ENCODE measurements at places on chromosomes 11 and 22.
A peak's percentile ranks its signal among the peaks of the same experiment; 100 is the strongest.

DNA sequence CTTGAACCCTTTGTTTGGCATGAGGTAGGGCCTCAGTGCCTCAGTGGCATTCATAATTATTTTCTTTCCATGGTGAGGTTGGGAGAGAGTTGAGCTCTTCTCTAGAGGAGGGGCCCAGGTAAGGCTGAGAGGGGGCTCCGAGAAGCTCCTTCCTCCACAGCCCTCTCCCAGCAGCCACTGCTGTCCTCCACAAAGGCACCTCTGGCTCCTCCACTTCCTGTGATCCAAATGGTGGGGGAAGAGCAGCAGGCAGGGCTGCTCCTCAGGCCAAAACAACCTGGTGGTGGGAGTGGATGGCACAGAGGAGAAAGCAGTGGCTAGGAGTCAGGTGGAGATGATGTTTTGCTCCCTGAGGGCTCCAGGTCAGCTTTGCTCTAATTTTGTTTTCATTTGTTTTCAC is 13.3 kb downstream of the ROBO4 start:
- DNase-seq: no peak

- DNase-seq: no peak
Observed at GRCh38 chr11:70539360-70540095, 141.2 kb downstream of the CTTN start.

DNA sequence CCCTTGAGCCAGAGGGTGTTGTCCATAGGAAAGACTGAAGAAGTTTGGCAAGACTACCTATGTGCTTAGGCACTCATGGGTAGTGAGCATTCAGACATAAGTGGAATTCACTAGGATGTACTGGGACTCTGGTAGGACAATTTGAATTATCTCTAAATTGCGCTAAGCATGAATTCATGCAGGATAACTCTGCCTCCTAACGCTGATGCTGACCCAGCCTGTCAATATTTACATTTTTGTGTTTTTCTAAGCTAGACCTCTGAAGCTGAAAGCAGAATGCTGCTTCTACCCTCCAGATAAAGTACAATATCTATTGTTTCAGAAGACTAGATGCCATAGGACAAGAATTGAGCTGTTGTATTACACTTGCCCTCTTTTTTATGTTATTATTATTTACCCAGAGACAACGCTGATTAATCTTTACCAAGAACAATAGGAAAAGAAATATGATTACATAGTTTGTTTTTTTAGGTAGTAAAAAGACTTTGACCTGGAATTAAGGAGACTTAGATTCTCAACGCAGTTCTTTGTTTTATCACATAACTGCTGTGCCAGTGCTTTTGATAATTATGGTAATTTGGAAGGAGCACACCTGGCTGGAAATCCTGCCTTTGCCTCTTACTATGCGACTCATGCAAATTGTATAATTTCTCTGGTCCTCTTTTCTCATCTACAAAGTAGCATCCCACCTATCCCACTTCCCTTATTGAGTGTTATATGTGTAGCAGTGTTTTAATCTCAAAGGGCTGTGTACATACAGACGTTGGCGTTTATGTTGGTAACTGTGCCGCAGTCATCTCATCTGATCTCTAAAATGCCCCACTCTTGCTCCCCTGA is 21.2 kb upstream of the GRAMD1B start:
- DNase-seq: no peak

DNA sequence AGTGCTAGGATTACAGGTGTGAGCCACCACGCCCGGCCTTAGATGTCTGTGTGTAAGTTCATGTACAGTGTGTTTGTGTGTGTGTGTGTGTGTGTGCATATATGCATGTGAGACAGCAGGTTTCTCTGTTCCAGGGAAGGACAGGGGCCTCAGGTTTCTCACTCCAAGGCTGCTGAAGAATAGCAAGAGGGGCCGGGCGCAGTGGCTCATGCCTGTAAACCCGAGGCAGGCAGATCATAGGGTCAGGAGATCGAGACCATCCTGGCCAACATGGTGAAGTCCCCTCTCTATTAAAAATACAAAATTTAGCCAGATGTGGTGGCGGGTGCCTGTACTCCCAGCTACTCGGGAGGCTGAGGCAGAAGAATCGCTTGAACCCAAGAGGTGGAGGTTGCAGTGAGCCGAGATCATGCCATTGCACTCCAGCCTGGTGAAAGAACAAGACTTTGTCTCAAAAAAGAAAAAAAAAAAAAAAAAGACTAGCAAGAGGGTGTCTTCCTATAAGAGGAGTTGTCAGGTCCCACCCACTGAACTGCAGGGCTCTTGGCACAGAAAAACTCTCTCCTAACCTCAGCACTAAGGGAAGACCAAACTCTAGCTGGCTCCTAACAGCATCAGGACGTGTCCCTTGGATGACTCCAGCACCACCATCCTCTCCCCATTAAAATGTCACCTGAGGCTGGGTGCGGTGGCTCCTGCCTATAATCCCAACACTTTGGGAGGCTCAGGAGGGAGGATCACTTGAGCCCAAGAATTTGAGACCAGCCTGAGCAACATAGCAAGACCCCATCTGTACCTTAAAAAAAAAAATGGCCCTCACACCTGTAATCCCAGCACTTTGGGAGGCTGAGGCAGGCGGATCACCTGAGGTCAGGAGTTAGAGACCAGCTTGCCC is 40.0 kb downstream of the TST start:
- no peak for DNase-seq

GRCh38 chr11:86793307-86793706 is 7.0 kb upstream of the PRSS23 start:
- DNase-seq: no peak

GRCh38 chr11:88280673-88281316 is 56.7 kb downstream of the CTSC start:
- peak; percentile 2 for DNase-seq

DNA sequence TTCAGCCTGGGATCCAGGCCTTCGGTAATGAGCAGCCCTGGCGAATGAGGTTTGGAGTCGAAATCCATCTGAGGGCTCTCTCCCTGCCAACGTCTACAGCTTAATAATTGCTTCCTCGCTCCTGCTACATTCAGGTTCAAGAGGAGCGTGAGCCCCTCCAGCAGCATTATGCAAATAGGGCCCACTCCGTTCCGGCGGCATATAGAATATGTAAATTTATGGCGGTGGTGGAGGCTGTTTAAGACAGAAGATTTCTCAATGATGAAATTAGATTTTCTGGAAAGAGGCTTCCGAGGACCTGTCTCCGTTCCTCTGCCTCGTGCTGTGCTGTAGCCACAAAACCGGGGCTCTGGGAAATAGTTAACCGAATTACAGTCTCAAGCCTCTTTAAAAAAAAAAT is 402.8 kb downstream of the MIAT start:
- no peak for DNase-seq

All from fibroblast of skin of scalp (primary cell).